ENCODE measurements at places on chromosomes 2 and 18.
A peak's percentile ranks its signal among the peaks of the same experiment; 100 is the strongest.

DNA sequence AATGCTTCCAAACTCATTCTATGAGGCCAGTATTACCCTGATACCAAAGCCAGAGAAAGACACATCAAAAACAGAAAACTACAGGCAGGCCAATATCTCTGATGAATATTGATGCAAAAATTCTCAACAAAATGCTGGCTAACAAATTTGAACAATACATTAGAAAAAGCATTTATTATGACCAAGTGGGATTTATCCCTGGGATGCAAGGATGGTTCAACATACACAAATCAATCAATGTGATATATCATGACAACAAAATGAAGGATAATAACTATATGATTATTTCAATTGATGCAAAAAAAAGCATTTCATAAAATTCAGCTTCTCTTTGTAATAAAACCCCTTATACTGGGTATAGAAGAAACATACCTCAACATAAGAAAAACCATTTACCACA lies 550.9 kb downstream of the ADCYAP1 start:
- DNase-seq: no peak

- no peak for DNase-seq
These were observed 19.2 kb downstream of the NRP2 start for GRCh38 chr2:205701509-205701908.

DNA sequence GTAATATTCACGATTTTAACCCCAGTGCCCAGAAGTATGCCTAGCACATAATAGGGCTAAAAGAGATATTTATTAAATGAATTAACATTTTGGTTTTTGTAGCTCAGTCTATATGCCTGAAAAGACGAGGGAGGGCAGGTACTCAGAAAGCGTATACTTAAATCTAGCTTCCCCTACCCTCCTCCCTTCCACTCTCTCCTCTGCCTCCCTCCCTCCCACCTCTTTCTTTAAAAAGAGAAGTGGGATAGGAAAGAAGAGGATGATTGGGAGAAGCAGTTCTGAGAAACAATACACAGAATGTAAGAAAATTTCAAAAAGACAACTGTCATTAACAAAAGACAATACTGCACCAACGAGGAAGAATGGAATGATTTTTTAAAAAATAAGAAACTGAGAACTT lies 39.8 kb downstream of the CHMP3 start:
- no peak for DNase-seq

GRCh38 chr18:80238651-80239260 lies 8.6 kb downstream of the PARD6G start:
- no peak for DNase-seq

GRCh38 chr18:61690418-61691138 lies 202.2 kb downstream of the RNF152 start:
- no peak for DNase-seq

GRCh38 chr2:239175181-239175580 lies 225.6 kb downstream of the HDAC4 start:
- no peak for DNase-seq

GRCh38 chr2:24885221-24886125 lies 34.6 kb downstream of the ADCY3 start:
- DNase-seq: peak; percentile 17

- DNase-seq: no peak
These were observed 46.1 kb upstream of the PTH2R start for GRCh38 chr2:208360259-208361076.

GRCh38 chr18:66328296-66328878 lies 275.5 kb downstream of the CDH19 start:
- DNase-seq: no peak

DNA sequence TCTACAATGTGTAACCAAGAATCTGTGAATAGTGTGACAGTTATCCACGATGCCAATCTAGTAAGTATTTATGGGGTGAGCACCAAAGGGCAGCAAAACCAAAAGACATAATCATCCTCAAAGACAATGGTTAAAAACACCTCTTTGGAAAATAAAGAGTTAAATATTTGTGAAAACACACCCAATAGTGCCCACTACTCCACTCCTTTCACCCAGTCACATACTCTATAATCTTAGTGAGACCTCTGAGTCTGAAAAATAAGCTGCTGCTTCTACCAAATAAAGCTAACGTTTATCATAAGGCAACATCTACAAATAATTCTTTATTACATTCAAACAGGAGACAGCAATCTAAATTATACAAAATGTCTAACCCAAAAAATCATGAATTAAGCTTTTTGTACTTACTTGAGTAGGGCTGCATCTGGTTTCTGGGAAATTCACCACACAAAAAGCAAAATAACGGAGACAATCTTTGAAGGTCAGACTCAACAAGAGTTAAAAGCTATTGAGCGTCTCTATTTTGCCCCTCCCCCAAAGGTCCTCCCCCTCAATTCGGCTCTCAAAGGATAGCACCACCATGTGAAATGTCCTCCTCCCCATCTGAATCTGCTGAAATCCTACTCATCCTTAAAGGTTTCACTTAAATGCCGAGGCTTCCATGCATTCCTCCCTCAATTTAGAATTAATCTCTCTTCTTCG lies 2.0 kb downstream of the RAPH1 start:
- DNase-seq: peak; percentile 20

DNA sequence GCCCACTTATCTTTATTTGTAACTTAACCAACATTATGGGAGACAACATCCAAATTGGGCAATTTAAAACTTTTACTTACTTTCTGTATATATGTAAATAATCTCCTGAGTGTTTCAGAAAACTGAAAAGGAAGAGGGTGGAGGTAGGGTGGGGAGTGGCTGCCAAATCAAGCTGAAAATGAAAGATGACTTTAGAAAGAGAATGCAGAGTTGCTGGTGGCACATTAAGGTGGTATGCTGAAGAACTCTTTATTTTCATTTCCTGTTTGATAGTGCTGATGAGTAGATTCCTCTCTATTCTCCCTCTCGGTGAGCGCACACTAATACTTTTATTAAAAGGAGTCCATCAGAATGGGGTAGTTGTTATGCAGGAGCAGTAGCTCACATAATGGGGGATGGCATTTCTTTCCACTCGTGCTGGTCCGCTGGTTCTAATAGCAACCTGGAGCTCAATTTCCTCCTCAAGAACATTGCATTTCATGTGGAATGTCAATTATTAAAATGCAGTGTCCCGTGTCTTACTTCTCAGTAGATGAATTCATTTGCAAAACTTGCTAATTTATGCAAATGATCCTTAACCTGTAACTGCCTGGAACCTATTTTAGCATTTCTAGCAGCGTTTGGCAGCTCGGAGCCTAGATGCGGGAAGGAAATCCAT lies 466.9 kb upstream of the HNRNPA3 start:
- no peak for DNase-seq

Measured in NCI-H345 (cell line).